ENCODE measurements at places on chromosomes 3 and 15. TPM values are rescaled to one million over a fixed set of nuclear protein-coding genes. Genes with fewer than 3 reads are reported as not detected.

GP5 gene
- 0.05 TPM for polyA plus RNA-seq

CLDN1 gene
- polyA plus RNA-seq: 36.2 TPM

GPR27 gene
- 1.4 TPM for polyA plus RNA-seq

- no peak overlapping the region for H3K4me3 ChIP-seq
- no peaks in the 10 kb centered on the region for H3K4me1 ChIP-seq
- H3K36me3 ChIP-seq: no peaks in the 10 kb centered on the region
- DNase-seq: no peak
- no peaks in the 10 kb centered on the region for H3K27me3 ChIP-seq
Observed at GRCh38 chr15:63083541-63083940, 38.1 kb upstream of the LACTB start.

DNA sequence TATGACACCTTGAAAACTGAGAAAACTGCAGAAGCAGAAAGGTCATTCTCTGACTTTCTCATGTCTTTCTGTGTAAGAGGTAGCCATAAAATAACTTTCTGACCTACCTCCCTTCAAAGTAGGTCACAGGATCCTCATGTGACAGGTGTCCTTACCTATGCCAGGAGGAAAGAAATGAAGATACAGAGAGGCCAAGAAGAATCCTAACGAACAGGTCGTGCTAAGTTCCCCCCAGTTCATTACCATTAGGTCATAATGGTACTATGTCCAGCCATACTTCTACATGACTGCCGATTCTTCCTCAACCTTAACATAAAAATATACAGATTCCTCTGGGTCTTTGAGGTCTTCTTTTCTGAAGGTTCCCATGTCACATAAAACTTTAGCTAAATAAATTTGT lies 118.6 kb downstream of the FOXB1 start:
- no peak for DNase-seq
- H3K36me3 ChIP-seq: no peaks in the 10 kb centered on the region
- H3K27me3 ChIP-seq: peaks cover under 1% of the 10 kb centered on the region
- no peak overlapping the region for H3K4me3 ChIP-seq

DNA sequence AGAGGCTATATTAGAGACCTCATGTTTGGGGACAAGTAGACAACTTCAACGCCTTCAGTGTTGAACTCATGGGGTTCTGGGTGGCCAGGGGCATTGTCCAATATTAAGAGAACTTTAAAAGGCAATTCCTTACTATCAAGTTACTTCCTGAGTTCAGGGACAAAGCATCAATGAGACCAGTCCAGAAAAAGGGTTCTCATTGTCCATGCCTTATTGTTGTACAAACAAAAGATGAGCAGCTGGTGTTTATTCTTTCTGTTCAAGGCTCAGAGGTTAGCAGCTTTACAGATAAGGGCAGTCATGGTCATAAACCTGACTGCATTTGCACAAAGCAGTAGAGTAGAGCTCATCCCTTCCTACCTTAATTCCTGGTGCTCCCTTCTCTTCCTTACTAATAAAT lies 18.5 kb upstream of the PDHB start:
- H3K4me1 ChIP-seq: no peaks in the 10 kb centered on the region
- no peak overlapping the region for H3K27ac ChIP-seq
- H3K27me3 ChIP-seq: no peaks in the 10 kb centered on the region
- no peaks in the 10 kb centered on the region for H3K36me3 ChIP-seq

DNA sequence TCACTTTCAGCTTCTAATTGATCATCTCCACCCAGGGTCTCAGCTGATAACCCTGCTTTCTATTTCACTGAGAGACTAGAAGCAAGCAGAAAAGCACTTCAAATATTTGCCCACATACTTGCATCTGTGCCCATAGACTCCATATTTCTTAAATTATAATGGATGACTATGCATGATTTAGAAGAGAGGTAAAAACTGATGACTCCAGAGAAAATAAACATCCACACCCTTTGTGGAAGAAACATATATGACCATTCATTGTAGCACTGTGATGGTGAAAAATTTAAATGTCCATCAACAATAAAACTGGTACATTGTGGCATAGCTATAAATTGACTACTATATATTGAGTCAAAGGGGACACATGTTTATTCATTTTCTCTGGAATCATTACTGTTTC lies 7.1 kb upstream of the IGF2BP2 start:
- H3K27ac ChIP-seq: no peak overlapping the region
- H3K4me1 ChIP-seq: no peaks in the 10 kb centered on the region
- H3K27me3 ChIP-seq: no peaks in the 10 kb centered on the region
- DNase-seq: no peak
- no peak overlapping the region for H3K4me3 ChIP-seq

- no peak for DNase-seq
- no peak overlapping the region for H3K4me3 ChIP-seq
- no peaks in the 10 kb centered on the region for H3K36me3 ChIP-seq
Observed at GRCh38 chr3:193972832-193973231, 163.1 kb upstream of the HES1 start.

GRCh38 chr3:72682936-72683452 lies 165.3 kb downstream of the SHQ1 start:
- no peak overlapping the region for H3K4me3 ChIP-seq
- H3K27me3 ChIP-seq: no peaks in the 10 kb centered on the region
- H3K27ac ChIP-seq: no peak overlapping the region
- no peaks in the 10 kb centered on the region for H3K4me1 ChIP-seq
- no peaks in the 10 kb centered on the region for H3K36me3 ChIP-seq

DNA sequence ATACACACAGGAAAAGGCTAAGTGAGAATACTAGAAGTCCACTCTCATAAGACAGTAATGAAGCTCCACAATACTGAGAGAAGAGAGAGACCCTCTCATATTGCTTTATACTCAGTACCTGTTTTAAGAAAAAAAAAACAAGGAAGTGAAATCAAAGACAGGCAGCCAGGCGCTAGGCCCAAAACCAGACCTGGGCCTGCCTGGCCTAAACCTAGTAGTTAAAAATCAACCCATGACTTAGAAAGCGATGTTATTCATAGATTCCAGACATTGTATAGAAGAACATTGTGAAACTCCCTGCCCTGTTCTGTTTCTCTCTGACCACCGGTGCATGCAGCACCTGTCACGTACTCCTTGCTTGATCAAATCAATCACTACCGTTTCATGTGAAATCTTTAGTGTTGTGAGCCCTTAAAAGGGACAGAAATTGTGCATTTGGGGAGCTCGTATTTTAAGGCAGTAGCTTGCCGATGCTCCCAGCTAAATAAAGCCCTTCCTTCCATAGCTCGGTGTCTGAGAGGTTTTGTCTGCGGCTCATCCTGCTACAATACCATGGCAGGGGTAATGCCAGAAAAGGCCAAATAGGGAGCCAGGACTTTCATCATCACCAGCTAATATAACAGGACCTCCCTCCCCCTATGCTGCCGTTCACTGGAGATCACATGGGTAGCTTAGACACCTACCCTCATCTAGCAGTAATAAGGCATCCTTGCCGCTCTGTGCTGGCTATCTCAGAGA lies 1294.1 kb downstream of the NSUN3 start:
- no peak overlapping the region for H3K4me3 ChIP-seq
- H3K36me3 ChIP-seq: no peaks in the 10 kb centered on the region
- H3K27me3 ChIP-seq: no peaks in the 10 kb centered on the region
- H3K4me1 ChIP-seq: no peaks in the 10 kb centered on the region
- no peak for DNase-seq

DNA sequence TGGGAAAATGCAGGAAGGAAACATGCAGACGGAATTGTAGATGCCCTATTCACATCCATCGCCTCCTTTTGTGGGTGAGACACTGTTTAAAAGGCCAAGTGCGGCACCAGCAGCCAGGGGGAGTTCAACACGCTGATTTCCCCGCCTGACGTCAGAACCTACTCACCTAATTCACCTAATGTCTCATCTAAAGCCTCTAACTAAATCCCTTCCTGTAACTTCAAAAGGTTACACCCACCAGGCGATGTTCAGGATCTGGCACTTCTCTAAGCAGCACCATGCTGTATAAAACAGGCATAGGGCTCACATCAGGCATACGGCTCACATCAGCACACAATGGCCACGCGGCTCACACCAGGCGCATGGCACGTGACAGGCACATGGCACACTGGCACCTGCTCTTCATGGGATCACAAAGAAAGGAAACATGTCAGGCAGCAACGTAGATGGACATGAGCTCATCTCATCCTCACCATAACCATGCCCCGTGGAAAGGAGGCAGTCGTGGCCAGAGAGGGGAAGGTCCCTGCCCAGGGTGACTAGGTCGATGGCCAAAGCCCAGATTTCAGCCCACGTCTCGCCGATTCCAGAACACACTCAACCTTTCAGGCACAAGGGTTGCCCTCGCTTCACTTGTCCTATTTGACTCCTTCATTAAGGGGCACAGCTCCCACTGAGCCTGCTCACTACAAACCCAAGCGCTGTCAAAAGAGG lies 21.7 kb downstream of the XXYLT1 start:
- no peak overlapping the region for H3K27ac ChIP-seq
- H3K4me3 ChIP-seq: no peak overlapping the region
- no peaks in the 10 kb centered on the region for H3K4me1 ChIP-seq
- no peaks in the 10 kb centered on the region for H3K27me3 ChIP-seq
- no peaks in the 10 kb centered on the region for H3K36me3 ChIP-seq

DNA sequence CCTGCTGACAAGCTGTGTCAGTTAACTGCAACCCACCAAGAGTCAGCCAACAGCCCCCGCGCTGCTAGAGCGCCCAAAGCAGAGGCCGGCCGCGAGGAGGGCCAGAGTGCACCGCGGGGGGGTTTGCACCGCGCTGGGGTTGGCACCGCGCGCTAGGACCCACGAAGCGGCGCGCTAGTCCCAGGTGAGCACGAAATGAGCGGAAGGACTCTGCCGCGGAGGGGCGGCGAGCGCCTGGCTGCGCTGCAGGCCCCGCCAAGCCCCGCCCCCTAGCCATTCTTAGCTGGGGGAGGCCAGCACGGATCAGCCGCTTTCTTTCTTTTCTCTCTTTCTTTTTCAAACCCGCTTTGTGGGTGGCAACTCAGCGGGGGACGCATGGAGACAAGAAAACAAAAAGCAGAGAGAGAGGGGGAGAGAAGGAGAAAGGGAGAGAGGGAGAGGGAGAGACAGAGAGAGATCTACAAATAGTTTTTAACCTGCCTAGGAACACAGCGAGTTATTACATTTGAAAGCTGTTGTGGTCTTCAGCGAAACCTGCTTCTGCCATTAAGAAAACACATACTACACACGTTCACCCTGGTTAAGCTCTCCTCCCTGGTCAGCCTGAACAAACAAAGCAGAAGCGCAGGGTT lies 6.9 kb upstream of the FOXB1 start:
- no peak overlapping the region for H3K4me3 ChIP-seq
- H3K27ac ChIP-seq: no peak overlapping the region
- no peaks in the 10 kb centered on the region for H3K36me3 ChIP-seq
- peaks cover 18% of the 10 kb centered on the region for H3K27me3 ChIP-seq
